Activated CD4-positive, alpha-beta T cell treated with anti-CD3 and anti-CD28 coated beads for 36 hours (primary cell): ENCODE measurements at places on chromosomes 6 and 20. TPM values are rescaled to one million over a fixed set of nuclear protein-coding genes. Genes with fewer than 3 reads are reported as not detected.
A peak's percentile ranks its signal among the peaks of the same experiment; 100 is the strongest.

DNA sequence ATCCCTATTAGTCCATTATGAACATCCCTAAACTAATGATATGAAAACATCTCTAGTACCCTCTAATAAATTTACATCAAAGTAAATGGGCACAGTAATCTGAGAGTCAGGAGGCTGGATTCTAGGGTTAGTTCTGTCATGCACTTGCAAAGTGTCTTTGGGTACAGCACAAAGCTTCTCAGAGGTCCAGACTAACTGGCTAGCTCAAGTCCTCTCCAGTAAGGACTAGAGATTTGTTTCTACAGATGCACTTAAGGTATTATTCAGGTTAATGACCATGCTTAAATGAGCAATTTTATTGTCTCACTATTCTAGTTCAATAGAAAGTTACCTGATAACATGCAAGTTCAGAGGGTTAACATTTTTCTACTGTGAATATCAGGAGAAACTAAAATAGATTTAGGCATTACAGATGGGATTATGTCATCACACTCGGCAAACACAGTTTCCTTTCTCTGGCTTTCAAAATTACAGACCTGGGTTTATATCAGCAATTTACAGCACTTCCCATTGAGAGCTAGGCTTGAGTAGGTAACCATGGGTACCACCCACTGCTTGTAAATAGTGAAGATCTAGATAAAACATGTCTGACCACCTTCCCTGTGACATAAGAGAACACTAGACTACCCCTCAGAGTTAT lies 402.9 kb upstream of the RUNX2 start:
- peaks cover 49% of the 10 kb centered on the region for H3K4me1 ChIP-seq
- H3K27me3 ChIP-seq, result no peaks in the 10 kb centered on the region
- H3K36me3 ChIP-seq, result peaks cover 6% of the 10 kb centered on the region
- peak overlapping the region; percentile 13 for H3K27ac ChIP-seq
- DNase-seq, result peak; percentile 22

GRCh38 chr20:45944151-45944964 lies 9.9 kb downstream of the PCIF1 start:
- H3K4me3 ChIP-seq, result no peak overlapping the region
- H3K27ac ChIP-seq, result peak overlapping the region; percentile 70
- DNase-seq, result no peak
- peaks cover 38% of the 10 kb centered on the region for H3K36me3 ChIP-seq
- no peaks in the 10 kb centered on the region for H3K27me3 ChIP-seq

GRCh38 chr6:142932889-142933288 lies 12.1 kb downstream of the HIVEP2 start:
- H3K4me1 ChIP-seq, result peaks cover 85% of the 10 kb centered on the region
- no peak for DNase-seq
- peaks cover 39% of the 10 kb centered on the region for H3K36me3 ChIP-seq
- H3K27ac ChIP-seq, result peak overlapping the region; percentile 87
- no peaks in the 10 kb centered on the region for H3K27me3 ChIP-seq
- peak overlapping the region; percentile 68 for H3K4me3 ChIP-seq

DNA sequence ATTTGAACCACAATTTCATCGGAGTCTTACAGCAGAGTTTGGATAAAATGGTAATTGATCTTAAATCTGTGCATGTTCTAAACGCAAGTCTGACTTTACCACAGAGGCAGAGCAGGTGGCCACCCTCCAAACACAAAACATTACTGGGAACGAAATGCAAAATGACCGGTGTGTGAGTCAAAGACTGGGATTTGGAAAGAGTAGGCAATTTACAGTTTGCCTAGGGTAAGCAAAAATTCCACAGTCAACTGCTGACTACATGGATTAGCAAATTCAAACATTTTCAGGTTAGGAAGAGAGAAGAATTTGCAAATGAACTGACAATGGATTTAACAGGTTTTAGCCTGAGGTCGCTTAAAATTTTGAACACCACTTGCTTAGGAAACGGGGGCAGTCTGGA lies 444.4 kb downstream of the HDGFL1 start:
- no peak overlapping the region for H3K4me3 ChIP-seq
- no peaks in the 10 kb centered on the region for H3K36me3 ChIP-seq
- H3K4me1 ChIP-seq, result no peaks in the 10 kb centered on the region
- no peak overlapping the region for H3K27ac ChIP-seq

- H3K36me3 ChIP-seq, result no peaks in the 10 kb centered on the region
- H3K27ac ChIP-seq, result peak overlapping the region; percentile 64
- peak overlapping the region; percentile 42 for H3K4me3 ChIP-seq
- H3K27me3 ChIP-seq, result peaks cover 34% of the 10 kb centered on the region
- H3K4me1 ChIP-seq, result peaks cover 22% of the 10 kb centered on the region
These were observed 99.7 kb downstream of the EYA2 start for GRCh38 chr20:46994341-46994740.

DNA sequence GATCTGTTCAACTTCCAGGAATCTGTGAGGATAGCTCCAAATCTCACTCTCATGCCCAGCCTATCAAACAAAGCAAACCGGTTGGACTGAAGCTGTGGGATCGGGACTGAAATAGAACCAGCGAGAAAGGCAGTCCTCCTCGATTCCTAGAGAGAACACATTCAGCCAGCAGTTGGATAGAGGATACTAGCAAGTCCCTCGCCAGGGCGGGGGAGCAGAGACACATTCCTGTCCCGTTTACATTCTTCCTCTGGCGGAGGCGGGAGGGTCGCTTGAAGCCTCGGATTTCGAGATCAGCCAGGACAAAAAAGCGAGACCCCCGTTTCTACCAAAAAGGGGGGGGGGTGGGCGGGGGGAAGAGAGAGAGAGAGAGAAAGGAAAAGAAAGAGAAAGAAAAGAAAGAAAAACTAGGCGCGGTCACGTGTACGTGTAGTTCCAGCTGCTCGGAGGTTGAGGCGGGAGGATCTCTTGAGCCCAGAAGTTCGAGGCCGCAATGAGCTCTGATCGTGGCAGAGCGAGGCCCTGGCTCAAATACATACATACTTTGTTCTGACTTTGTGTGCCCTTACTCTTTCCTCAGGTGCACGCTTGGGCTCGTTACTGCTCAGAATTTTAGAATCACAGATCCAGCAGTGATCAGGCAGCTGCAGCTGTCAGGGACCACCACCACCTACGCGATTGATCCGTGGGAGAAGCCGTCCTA lies 19.5 kb downstream of the ZNF311 start:
- peaks cover 24% of the 10 kb centered on the region for H3K27me3 ChIP-seq
- DNase-seq, result peak; percentile 51
- H3K4me1 ChIP-seq, result peaks cover 41% of the 10 kb centered on the region
- H3K4me3 ChIP-seq, result peak overlapping the region; percentile 67
- no peak overlapping the region for H3K27ac ChIP-seq
- H3K36me3 ChIP-seq, result peaks cover 6% of the 10 kb centered on the region

- peak overlapping the region; percentile 3 for H3K4me3 ChIP-seq
- peaks cover 69% of the 10 kb centered on the region for H3K4me1 ChIP-seq
- peaks cover 65% of the 10 kb centered on the region for H3K36me3 ChIP-seq
- no peaks in the 10 kb centered on the region for H3K27me3 ChIP-seq
- DNase-seq, result no peak
- H3K27ac ChIP-seq, result peak overlapping the region; percentile 34
These were observed 1.6 kb upstream of the ATP5F1E start for GRCh38 chr20:59033616-59034165.

- peaks cover 5% of the 10 kb centered on the region for H3K4me1 ChIP-seq
- peaks cover 2% of the 10 kb centered on the region for H3K36me3 ChIP-seq
- no peak overlapping the region for H3K4me3 ChIP-seq
- H3K27me3 ChIP-seq, result no peaks in the 10 kb centered on the region
- no peak for DNase-seq
These were observed 20.8 kb upstream of the TRAF3IP2 start for GRCh38 chr6:111626441-111626840.

GRCh38 chr6:21019614-21020013 lies 485.4 kb downstream of the CDKAL1 start:
- H3K27ac ChIP-seq, result no peak overlapping the region
- no peak overlapping the region for H3K4me3 ChIP-seq

DNA sequence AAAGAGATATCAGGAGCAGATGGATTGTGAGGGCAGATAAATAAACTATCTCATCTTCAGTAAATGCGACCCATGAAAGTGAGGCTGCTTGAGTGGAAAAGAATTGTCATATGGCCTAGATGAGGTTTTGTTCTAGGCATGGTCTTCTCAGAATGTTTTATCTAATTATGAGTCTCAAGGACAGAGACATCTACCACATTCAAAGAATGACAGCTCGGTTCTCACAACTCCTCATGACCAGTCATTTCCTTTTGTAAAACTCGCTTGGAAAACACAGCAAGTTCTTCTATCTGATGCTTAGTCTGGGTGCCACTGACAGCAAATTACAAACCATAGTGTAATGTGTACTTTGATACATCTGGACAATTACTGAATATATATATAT lies 140.5 kb downstream of the CCDC170 start:
- H3K4me3 ChIP-seq, result no peak overlapping the region
- no peak for DNase-seq
- H3K27ac ChIP-seq, result no peak overlapping the region
- H3K36me3 ChIP-seq, result no peaks in the 10 kb centered on the region
- H3K27me3 ChIP-seq, result peaks cover 24% of the 10 kb centered on the region
- peaks cover 5% of the 10 kb centered on the region for H3K4me1 ChIP-seq

DNA sequence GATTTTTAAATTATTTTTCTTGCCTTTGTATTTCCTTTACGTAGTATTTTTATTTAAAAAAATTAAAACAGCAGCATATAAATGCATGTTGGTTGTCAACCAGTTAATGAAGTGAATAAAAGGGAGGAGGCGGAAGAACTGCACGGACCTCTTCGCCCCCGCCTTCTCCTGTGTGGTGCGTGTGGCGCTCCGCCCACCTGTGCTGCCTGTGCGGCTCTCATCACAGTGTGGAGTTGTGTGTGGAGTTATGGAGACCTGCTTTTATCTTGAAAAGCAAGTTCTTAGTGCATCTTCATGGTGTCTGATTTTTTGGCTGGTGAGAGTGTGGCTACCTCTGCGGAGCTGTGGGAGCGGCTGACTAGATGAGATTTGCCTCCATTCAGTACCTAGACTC lies 58.4 kb downstream of the PTPN1 start:
- H3K36me3 ChIP-seq, result peaks cover 78% of the 10 kb centered on the region
- peak overlapping the region; percentile 77 for H3K27ac ChIP-seq
- no peak overlapping the region for H3K4me3 ChIP-seq

GRCh38 chr20:35788796-35789195 lies 17.0 kb downstream of the PHF20 start:
- H3K27me3 ChIP-seq, result no peaks in the 10 kb centered on the region
- peaks cover 9% of the 10 kb centered on the region for H3K36me3 ChIP-seq
- DNase-seq, result no peak

GRCh38 chr20:57500962-57501361 lies 24.0 kb downstream of the CTCFL start:
- no peak overlapping the region for H3K27ac ChIP-seq
- H3K27me3 ChIP-seq, result peaks cover 31% of the 10 kb centered on the region
- no peak for DNase-seq
- no peak overlapping the region for H3K4me3 ChIP-seq
- H3K4me1 ChIP-seq, result peaks cover 6% of the 10 kb centered on the region

- H3K36me3 ChIP-seq, result no peaks in the 10 kb centered on the region
- no peaks in the 10 kb centered on the region for H3K4me1 ChIP-seq
- peaks cover 2% of the 10 kb centered on the region for H3K27me3 ChIP-seq
- no peak overlapping the region for H3K4me3 ChIP-seq
- no peak overlapping the region for H3K27ac ChIP-seq
These were observed 14.3 kb upstream of the ELOVL2 start for GRCh38 chr6:11058406-11058805.

- peak overlapping the region; percentile 51 for H3K27ac ChIP-seq
- DNase-seq, result peak; percentile 48
- H3K4me3 ChIP-seq, result no peak overlapping the region
- peaks cover 15% of the 10 kb centered on the region for H3K4me1 ChIP-seq
- no peaks in the 10 kb centered on the region for H3K27me3 ChIP-seq
- H3K36me3 ChIP-seq, result peaks cover 57% of the 10 kb centered on the region
These were observed 10.6 kb downstream of the RPS10 start for GRCh38 chr6:34414999-34415858.

GRCh38 chr20:60808003-60808672 lies 443.9 kb upstream of the CDH4 start:
- H3K27ac ChIP-seq, result no peak overlapping the region
- H3K27me3 ChIP-seq, result no peaks in the 10 kb centered on the region
- no peak overlapping the region for H3K4me3 ChIP-seq
- no peaks in the 10 kb centered on the region for H3K4me1 ChIP-seq

- peaks cover 21% of the 10 kb centered on the region for H3K36me3 ChIP-seq
- no peaks in the 10 kb centered on the region for H3K4me1 ChIP-seq
- H3K27ac ChIP-seq, result no peak overlapping the region
- no peak overlapping the region for H3K4me3 ChIP-seq
- no peak for DNase-seq
- no peaks in the 10 kb centered on the region for H3K27me3 ChIP-seq
These were observed 25.9 kb downstream of the MRS2 start for GRCh38 chr6:24428615-24429014.

- H3K4me1 ChIP-seq, result peaks cover 39% of the 10 kb centered on the region
- peak; percentile 60 for DNase-seq
- peak overlapping the region; percentile 67 for H3K4me3 ChIP-seq
- H3K27ac ChIP-seq, result peak overlapping the region; percentile 62
These were observed 54.4 kb downstream of the GOPC start for GRCh38 chr6:117547688-117548621.

DNA sequence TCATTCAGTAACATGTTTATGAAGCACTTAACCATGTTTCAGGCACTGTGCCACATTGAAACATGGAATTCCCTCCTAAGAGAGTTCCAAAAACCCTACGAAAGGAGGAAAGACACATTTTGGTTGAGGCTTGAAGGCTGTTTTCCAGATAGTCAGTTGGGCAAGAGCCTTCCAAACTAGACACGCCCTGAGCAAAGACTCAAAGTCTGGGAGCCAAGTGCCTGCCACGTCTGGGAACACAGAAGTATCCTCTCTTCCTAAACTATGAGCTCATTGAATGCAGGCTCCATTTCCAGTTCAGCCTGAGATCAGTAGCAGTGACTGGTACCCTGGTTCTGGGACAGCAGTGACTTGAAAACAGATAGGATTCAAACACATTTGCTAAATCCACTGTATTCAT lies 74.5 kb upstream of the FAM8A1 start:
- no peaks in the 10 kb centered on the region for H3K4me1 ChIP-seq
- H3K36me3 ChIP-seq, result no peaks in the 10 kb centered on the region
- H3K4me3 ChIP-seq, result no peak overlapping the region

DNA sequence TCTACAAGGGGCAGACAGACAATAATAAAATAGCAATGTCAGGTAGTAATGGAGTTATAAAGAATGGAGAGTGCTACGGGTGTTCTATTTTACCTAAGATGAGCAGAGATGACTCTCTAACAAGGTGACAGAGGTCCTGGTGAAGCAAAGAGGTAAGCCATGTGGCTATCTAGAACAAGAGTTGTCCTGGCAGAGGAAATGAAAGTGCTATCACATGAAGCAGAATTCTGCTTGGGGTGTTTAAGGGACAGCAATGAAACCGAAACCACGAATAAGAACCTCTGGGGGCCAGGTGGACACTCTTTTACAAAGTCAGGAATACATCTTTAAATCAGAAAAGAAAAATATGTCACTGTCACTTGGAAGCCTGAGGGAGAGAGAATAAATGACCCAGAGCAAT lies 37.9 kb upstream of the IRAK1BP1 start:
- no peak for DNase-seq

- peak; percentile 89 for DNase-seq
- peak within 1 kb of the TSS; percentile 80 for H3K4me3 ChIP-seq
- no peaks in the 10 kb centered on the region for H3K27me3 ChIP-seq
- peaks cover 39% of the 10 kb centered on the region for H3K4me1 ChIP-seq
- H3K27ac ChIP-seq, result peak within 1 kb of the TSS; percentile 96
These were observed at the start of gene PHF1 for GRCh38 chr6:33410711-33411631. TSS of gene PHF1 (plus strand) at chr6:33411014. CDS start at chr6:33412264, 1,250 bp downstream.

GRCh38 chr6:106120006-106120405 lies 33.9 kb downstream of the PRDM1 start:
- H3K36me3 ChIP-seq, result no peaks in the 10 kb centered on the region
- peaks cover 70% of the 10 kb centered on the region for H3K4me1 ChIP-seq
- peaks cover 9% of the 10 kb centered on the region for H3K27me3 ChIP-seq
- H3K27ac ChIP-seq, result no peak overlapping the region
- no peak overlapping the region for H3K4me3 ChIP-seq
- DNase-seq, result no peak

The SLC17A2 gene
- not detected for total RNA-seq

The TFAP2C gene
- total RNA-seq, result not detected

The PARD6B gene
- 6.2 TPM for total RNA-seq

The GSTA2 gene
- total RNA-seq, result not detected

The RFX6 gene
- total RNA-seq, result not detected

The FRK gene
- total RNA-seq, result 0.05 TPM
